ENCODE measurements at places on chromosomes 2 and 18. TPM values are rescaled to one million over a fixed set of nuclear protein-coding genes. Genes with fewer than 3 reads are reported as not detected.

- H3K27ac ChIP-seq = no peak overlapping the region
- no peaks in the 10 kb centered on the region for H3K36me3 ChIP-seq
- H3K27me3 ChIP-seq = no peaks in the 10 kb centered on the region
- no peak for DNase-seq
Measured at GRCh38 chr2:205424326-205424725, 258.0 kb upstream of the NRP2 start.

GRCh38 chr2:159232456-159233170 is 53.9 kb downstream of the WDSUB1 start:
- H3K27ac ChIP-seq = no peak overlapping the region
- H3K36me3 ChIP-seq = peaks cover 41% of the 10 kb centered on the region
- no peak for DNase-seq
- H3K27me3 ChIP-seq = no peaks in the 10 kb centered on the region

GRCh38 chr2:138500592-138501424 is 762 bp upstream of the SPOPL start:
- H3K4me3 ChIP-seq = peak overlapping the region; percentile 93
- H3K4me1 ChIP-seq = peaks cover 10% of the 10 kb centered on the region
- H3K27ac ChIP-seq = peak overlapping the region; percentile 92
- H3K36me3 ChIP-seq = peaks cover 4% of the 10 kb centered on the region
- DNase-seq = no peak

DNA sequence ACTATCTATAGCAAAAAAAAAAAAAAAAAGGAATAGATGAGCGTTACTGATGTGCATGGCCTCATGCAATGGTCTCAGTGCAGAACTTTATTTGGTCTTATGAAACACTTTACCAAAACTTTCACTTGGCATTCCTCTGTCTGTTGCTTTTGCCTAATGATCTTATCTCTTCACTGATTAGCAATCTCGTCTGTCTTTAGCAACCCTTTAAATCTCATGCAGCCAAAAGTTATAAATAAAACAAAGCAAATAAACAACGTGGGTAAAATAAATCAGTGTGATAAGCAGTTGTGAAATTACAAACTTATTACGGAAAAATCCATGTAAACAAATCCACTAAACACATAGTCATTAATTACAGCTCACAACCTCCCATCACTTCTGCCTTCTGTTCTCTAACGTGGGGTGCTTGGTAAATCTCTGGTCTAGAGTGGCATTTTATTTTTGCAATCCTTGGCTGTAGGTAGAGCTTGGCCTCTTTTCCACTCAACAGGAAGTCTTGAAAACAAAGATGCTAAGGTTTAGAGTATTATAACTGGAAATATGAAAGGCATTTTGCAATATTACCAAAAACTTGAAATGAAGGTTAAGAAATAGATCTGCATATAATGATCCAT is 288.0 kb downstream of the AFF3 start:
- peaks cover 3% of the 10 kb centered on the region for H3K27me3 ChIP-seq
- H3K36me3 ChIP-seq = no peaks in the 10 kb centered on the region
- H3K27ac ChIP-seq = no peak overlapping the region
- no peak for DNase-seq
- H3K4me3 ChIP-seq = no peak overlapping the region

- H3K4me3 ChIP-seq = no peak overlapping the region
- H3K36me3 ChIP-seq = peaks cover 6% of the 10 kb centered on the region
- peaks cover 8% of the 10 kb centered on the region for H3K4me1 ChIP-seq
- DNase-seq = no peak
- no peaks in the 10 kb centered on the region for H3K27me3 ChIP-seq
Measured at GRCh38 chr18:62982600-62983251, 267.4 kb downstream of the PHLPP1 start.

GRCh38 chr2:65456886-65457285 is 24.5 kb upstream of the SPRED2 start:
- peaks cover 3% of the 10 kb centered on the region for H3K36me3 ChIP-seq
- no peak overlapping the region for H3K27ac ChIP-seq
- no peak overlapping the region for H3K4me3 ChIP-seq
- H3K4me1 ChIP-seq = no peaks in the 10 kb centered on the region
- peaks cover 37% of the 10 kb centered on the region for H3K27me3 ChIP-seq

DNA sequence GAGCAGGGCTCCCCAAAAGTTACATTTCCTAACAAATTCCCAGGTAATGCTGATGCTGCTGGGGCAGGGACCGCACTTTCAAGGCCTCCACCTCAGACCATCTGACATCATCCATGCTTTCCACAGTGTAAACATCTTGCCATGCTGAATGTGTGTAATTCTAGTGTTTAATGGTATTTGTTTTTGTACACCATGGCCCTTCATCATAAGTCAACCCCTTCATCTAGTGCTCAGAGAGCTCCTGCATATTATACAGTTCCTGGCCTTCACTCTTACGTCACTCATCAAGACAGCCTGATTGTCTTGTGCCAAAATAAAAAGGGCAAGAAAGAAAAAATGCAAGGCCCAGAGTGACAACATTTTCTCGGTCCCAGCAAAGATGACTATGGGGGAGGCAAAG is 77.5 kb upstream of the ZFP36L2 start:
- peaks cover 37% of the 10 kb centered on the region for H3K4me1 ChIP-seq
- peak overlapping the region; percentile 15 for H3K27ac ChIP-seq
- H3K27me3 ChIP-seq = no peaks in the 10 kb centered on the region
- peaks cover 5% of the 10 kb centered on the region for H3K36me3 ChIP-seq
- DNase-seq = no peak

DNA sequence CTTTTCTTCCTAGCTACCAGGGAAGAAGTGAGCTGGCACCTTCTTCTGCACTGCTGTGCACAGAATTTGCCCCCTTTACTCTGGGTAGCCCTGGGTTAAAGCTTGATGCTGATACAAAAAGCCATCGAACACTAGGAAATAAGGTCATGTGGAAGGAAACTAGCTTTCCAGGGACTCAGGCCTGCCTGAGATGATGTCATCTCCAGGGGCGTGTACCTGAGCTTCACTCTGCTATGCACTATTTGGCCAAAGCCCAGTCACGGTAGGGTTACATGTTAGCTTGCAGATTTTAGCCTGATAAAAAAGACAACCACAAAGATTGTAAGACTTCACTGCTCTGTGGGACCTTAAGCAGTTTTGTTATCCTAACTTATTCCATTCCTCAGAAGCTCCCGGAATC is 20.4 kb downstream of the EDAR start:
- no peak for DNase-seq
- no peak overlapping the region for H3K4me3 ChIP-seq
- H3K27ac ChIP-seq = peak overlapping the region; percentile 78
- H3K4me1 ChIP-seq = peaks cover 59% of the 10 kb centered on the region

DNA sequence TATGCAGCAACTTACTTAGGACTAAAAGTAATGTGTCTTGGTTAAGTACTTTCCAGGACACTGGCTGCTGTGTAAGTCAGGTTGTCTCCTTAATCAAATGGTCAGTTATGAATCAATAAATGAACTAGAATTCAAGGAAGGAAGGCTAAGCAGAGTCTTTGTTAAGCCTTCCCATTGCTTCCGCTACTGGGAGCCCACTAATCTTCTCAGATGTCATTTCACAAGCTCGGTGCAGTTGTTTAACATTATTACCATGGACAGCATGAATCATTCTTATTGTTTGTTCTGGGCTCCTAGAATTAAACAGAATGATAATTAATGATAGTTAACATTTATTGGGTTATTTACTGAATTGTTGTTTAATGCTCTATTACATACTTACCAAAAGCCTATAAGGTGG is 26.0 kb upstream of the MEIS1 start:
- H3K27me3 ChIP-seq = no peaks in the 10 kb centered on the region
- DNase-seq = no peak
- H3K4me3 ChIP-seq = no peak overlapping the region
- H3K27ac ChIP-seq = no peak overlapping the region
- peaks cover 10% of the 10 kb centered on the region for H3K4me1 ChIP-seq

DNA sequence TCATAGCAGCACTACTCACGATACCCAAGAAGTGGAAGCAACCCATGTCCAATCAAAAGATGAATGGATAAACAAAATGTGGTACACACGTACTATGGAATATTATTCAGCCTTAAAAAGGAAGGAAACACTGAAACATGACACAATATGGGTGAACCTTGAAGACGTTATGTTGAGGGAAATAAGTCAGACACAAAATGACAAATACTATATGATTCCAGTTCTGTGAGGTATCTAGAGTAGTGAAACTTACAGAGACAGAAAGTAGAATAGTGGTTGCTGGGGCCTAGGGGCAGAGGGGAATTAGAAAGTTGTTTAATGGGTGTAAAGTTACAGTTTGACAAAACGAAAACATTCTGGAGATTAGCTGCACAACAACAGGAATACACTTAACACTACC is 24.7 kb downstream of the TLK1 start:
- no peak for DNase-seq
- H3K4me3 ChIP-seq = no peak overlapping the region
- H3K4me1 ChIP-seq = peaks cover 6% of the 10 kb centered on the region
- H3K36me3 ChIP-seq = no peaks in the 10 kb centered on the region
- no peak overlapping the region for H3K27ac ChIP-seq
- H3K27me3 ChIP-seq = no peaks in the 10 kb centered on the region

DNA sequence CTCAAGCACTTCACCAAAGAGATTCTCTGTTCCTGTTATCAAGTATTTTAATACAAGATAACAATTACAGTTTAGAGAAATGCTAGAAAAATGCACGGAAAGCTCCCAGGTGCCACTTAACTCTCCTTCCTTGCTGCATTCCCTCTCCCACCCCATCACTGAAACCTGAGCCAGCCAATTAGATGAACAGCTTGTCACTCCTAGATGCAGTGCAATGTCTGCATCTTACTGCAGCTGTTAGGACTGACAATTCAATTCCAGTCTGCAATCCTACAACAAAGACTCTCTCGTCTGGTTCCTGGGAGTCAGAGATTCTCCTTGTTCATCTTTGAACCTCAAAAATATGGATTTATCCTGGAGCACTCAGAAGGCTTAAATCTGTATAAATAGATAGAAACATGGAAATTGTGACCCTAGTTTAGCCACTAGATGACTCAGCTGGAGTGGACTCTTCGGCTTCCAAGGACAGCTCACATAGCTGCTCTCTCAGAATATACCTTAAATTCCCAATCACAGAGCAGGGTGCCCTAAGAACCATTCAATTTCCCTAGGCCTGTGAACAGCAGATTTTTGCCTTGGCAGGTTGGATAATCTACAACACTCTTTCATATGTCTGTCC is 311.1 kb downstream of the NRXN1 start:
- no peak overlapping the region for H3K27ac ChIP-seq
- DNase-seq = no peak
- no peak overlapping the region for H3K4me3 ChIP-seq
- no peaks in the 10 kb centered on the region for H3K27me3 ChIP-seq

DNA sequence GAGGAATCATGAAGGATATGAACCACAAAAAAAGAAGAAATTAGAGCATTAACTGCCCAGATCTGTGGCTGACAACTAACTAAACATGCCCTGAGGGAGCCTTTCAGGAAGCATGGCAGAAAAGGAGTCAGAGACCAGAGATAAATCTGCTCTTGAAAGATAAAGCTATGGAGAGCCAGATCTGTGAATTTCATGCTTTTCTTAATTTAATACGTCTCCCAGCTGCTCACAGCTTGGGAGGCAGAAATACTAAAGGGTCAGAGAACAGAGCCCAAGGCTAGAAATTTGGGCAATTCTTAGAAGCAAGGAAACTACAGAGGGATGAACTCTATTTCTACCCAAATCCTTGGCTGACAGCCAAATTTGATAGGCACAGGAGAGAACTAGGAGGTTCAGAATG is 223.0 kb upstream of the DPP10 start:
- no peaks in the 10 kb centered on the region for H3K27me3 ChIP-seq
- H3K36me3 ChIP-seq = no peaks in the 10 kb centered on the region
- no peak overlapping the region for H3K4me3 ChIP-seq
- H3K27ac ChIP-seq = no peak overlapping the region

- H3K4me3 ChIP-seq = no peak overlapping the region
- no peaks in the 10 kb centered on the region for H3K27me3 ChIP-seq
- DNase-seq = no peak
- H3K27ac ChIP-seq = no peak overlapping the region
Measured at GRCh38 chr2:71478806-71479205, 25.4 kb downstream of the DYSF start.

DNA sequence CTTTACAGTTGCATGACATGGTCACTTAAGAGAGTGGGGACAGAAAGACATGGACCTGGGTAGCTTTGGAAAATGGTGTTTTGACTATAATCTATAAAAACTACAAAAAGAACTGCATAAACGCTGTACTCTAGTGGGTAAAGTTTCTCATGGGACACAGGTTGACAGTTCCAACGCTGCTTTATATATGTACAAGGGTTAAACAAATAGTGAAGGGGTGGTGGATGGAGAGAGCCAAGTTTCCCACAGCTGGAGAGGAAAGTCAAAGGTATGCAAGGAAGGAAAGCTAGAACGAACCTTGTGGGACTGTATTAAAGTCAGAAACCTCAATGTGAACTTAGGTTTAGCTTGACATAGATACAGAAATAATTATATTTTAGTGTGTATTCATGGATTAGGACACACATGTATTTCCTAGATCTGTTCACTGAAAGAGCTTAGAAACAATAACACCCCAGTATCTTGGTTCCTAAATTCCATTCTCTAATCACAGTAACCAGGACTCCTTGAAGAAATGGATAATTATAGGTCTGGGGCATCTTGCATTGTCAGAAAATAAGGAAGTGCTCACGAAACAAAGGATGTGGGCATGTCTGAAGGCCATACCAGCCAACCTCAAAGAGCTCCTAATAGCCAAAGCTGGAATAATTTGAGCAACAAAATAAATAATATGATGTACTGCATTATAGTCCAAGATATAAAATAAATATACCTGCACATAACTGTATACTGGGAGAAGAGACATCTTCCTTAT is 28.8 kb downstream of the TANC1 start:
- no peak for DNase-seq
- peak overlapping the region; percentile 40 for H3K4me3 ChIP-seq
- peaks cover 45% of the 10 kb centered on the region for H3K4me1 ChIP-seq

- H3K36me3 ChIP-seq = no peaks in the 10 kb centered on the region
- DNase-seq = no peak
- H3K4me1 ChIP-seq = no peaks in the 10 kb centered on the region
- no peaks in the 10 kb centered on the region for H3K27me3 ChIP-seq
- no peak overlapping the region for H3K4me3 ChIP-seq
- no peak overlapping the region for H3K27ac ChIP-seq
Measured at GRCh38 chr18:62660691-62661090, 54.6 kb upstream of the PHLPP1 start.

Gene TUBB8B
- total RNA-seq = not detected

Gene TMEM37
- 16.4 TPM for total RNA-seq

Gene OR6B2
- not detected for total RNA-seq

Gene TBR1
- not detected for total RNA-seq

Gene NYAP2
- 1.00 TPM for total RNA-seq

Gene SH2D6
- not detected for total RNA-seq

All from type B pancreatic cell (in vitro differentiated cells).